ENCODE measurements at places on chromosomes 16 and 17.

- H3K4me3 ChIP-seq: peak overlapping the region; percentile 87
- peak overlapping the region; percentile 97 for H3K27ac ChIP-seq
- DNase-seq: no peak
- H3K4me1 ChIP-seq: peaks cover 11% of the 10 kb centered on the region
- no peaks in the 10 kb centered on the region for H3K27me3 ChIP-seq
Measured at GRCh38 chr17:40648384-40648968, 858 bp upstream of the SMARCE1 start.

DNA sequence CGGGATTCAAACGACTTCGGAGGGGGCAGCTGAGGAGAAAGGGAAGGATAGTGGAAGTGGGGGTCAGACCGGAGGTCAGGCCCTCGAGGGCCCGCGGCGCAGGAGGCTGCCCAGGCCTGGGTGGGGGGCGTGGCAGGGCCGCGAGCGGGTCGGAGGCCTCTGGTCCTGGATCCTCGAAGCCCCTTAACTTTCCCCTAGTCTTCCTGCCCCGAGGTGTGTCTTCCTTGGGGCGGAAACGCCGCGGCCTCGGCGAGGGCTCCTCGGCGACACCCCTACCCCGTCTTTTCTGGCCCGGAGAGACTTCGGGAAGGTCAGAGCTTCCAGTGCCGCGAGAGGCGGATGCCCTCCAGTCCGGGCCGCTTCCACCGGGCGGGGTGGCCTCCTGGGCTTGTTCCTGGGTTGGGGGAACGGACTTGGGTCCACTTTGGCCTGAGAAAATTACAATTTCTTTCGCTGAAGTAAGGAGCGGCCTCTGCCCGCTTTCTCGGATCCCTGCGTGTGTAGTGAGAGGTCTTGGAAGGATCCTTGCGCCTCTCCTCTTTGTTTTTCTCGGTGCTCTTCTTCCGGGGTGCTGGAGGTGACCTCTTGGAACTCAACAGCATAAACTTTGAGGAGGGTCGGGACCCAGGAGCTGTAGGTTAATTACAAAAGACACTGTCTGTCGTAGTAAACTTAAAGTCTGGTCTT is 491 bp downstream of the IST1 start:
- H3K4me1 ChIP-seq: peaks cover 10% of the 10 kb centered on the region
- H3K4me3 ChIP-seq: peak overlapping the region; percentile 87
- no peaks in the 10 kb centered on the region for H3K36me3 ChIP-seq
- peak overlapping the region; percentile 99 for H3K27ac ChIP-seq
- DNase-seq: no peak
- H3K27me3 ChIP-seq: no peaks in the 10 kb centered on the region

GRCh38 chr17:82302991-82303943 is 14.1 kb downstream of the CD7 start:
- no peaks in the 10 kb centered on the region for H3K36me3 ChIP-seq
- no peak overlapping the region for H3K27ac ChIP-seq
- H3K4me3 ChIP-seq: no peak overlapping the region
- H3K27me3 ChIP-seq: no peaks in the 10 kb centered on the region
- no peak for DNase-seq

- no peaks in the 10 kb centered on the region for H3K27me3 ChIP-seq
- no peak for DNase-seq
- peaks cover 40% of the 10 kb centered on the region for H3K36me3 ChIP-seq
- H3K27ac ChIP-seq: no peak overlapping the region
- no peak overlapping the region for H3K4me3 ChIP-seq
Measured at GRCh38 chr17:17141860-17142552, 64.1 kb downstream of the PLD6 start.
